ENCODE measurements at places on chromosomes 3 and 15. TPM values are rescaled to one million over a fixed set of nuclear protein-coding genes. Genes with fewer than 3 reads are reported as not detected.

The CILP gene
- not detected for total RNA-seq

The DNAH12 gene
- not detected for total RNA-seq

DNA sequence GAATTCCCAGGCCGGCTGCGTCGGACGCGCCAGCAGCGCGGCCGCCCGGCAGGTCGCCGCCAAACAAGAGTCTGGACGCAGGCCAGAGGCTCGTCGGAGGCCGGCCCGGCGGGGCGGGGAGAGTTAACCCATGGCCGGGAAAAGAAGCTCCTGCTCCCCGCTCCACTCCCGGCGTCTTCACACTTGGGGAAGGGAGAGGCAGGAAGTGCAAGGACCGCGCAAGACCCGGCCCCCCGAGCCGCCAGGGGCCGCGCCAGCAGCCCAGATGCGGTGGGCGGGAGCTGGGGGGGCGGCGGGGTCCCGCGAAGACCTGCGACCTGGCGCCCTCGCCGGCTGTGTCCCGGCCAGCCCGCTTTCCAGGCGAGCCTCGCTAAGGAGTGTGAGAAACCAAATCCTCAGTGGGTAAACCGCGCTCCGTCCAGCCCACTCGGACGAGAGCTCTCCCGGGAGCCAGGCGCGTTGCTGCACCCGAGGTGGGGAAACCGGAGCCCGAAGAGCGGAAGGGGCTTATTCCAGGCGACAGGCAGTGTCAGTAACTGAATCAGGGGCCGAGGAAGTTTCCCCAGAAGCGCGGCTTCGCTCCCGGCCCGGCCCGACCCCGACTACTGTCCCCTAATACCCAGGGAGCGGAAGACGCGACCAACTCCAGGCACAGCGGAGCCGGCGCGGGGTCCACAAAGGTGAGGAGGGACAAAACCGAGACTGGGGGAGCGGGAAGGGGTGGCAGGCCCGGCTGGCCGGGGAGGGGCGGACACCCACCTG, 721 bp downstream of the ADAMTS7 start:
- peak; percentile 60 for DNase-seq

DNA sequence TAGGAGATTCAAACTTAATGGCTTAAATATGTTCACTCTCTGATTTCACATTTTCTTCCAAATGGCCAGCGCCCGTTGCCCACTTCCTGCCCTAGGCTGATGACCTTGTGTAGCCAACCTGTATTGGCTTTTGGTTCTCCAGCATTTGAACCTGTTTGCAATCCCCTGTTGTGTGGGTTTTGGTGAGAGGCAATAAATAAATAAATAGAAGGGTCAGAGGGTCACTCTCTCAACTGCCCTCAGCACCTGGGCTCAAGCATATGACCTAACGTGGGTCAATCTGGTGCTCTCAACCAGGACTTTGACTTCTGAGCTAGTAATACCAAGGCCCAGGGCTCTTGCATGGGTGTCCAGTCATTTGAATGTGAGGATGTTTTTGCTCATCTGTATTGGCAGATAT, 1.8 kb upstream of the SRP14 start:
- no peak for DNase-seq

GRCh38 chr3:179196700-179197099, 48.5 kb downstream of the PIK3CA start:
- DNase-seq = no peak

Data from WTC11 (cell line).